Stimulated activated CD8-positive, alpha-beta memory T cell treated with anti-CD3 and anti-CD28 coated beads, Interleukin-7, amount 100 ng/mL, for 1 hour (primary cell): ENCODE measurements at places on chromosomes 3 and 15.

GRCh38 chr15:33608714-33609113 is 297.9 kb downstream of the RYR3 start:
- DNase-seq = no peak

DNA sequence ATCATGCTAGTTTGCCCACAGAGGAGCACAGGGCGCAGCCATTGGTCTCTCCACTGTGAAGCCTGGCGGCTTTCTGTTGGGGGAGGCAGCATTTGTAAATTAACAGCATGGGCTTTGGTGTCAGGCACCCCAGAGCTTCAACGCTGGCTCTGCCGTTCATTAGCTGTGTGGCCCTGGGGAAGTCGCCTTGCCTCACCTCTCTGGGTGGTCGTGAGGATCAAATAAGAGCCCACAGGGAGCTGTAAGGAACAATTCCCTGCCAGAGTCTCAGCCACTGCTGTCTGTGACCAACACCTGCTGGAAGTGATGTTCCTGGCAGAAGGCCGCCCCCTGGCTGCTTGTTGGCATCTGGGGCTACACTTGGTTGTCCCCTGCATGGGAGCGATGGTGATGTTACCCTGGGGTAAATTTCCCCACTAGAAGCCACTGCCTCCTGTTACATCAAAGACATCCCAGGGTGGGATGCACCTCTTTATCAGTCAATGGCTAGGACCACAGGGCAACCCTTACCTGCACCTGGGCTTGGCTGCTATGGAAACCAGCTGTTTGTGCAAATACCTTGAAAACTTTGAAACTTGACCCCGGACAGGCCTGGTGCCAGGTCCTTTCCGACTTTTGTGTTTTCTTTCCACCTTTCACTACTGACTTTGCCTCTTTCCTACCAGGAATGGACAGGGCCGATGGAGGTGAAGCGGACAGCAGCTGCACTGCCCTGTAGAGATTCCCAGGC is 36.9 kb downstream of the DNASE1L3 start:
- DNase-seq = no peak

GRCh38 chr15:63165166-63165859 is 8.0 kb upstream of the RPS27L start:
- DNase-seq = no peak

- no peak for DNase-seq
Observed at GRCh38 chr15:67156426-67156825, 91.0 kb downstream of the SMAD3 start.

GRCh38 chr3:191076903-191077552 is 122.0 kb upstream of the OSTN start:
- DNase-seq = no peak

- no peak for DNase-seq
Observed at GRCh38 chr15:42628761-42629160, 53.4 kb downstream of the STARD9 start.

- DNase-seq = no peak
Observed at GRCh38 chr15:96422125-96422524, 91.6 kb downstream of the NR2F2 start.

- no peak for DNase-seq
Observed at GRCh38 chr15:42057799-42058646, 36.3 kb downstream of the PLA2G4D start.

- DNase-seq = no peak
Observed at GRCh38 chr3:136657526-136657925, 94.7 kb downstream of the STAG1 start.

DNA sequence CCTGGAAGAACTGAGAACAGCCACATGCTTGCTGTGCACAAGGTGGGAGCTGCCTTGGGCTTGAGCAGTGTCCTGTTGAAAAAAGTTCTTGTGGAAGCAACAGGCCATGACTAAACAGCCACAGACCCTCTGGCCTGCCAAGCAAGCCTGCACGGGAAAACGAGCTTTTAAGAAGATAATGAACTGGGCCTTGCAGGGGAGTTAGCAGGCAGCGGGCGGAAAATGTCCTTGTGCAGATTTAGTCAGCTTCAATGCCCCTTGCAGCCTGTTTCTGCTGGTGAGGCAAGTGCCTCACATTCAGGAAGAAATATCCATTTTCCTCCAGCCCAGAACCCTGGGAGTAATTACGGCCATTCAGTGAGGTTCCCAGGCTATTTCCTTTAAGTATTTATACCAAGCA is 126.2 kb upstream of the KLHL25 start:
- no peak for DNase-seq

DNA sequence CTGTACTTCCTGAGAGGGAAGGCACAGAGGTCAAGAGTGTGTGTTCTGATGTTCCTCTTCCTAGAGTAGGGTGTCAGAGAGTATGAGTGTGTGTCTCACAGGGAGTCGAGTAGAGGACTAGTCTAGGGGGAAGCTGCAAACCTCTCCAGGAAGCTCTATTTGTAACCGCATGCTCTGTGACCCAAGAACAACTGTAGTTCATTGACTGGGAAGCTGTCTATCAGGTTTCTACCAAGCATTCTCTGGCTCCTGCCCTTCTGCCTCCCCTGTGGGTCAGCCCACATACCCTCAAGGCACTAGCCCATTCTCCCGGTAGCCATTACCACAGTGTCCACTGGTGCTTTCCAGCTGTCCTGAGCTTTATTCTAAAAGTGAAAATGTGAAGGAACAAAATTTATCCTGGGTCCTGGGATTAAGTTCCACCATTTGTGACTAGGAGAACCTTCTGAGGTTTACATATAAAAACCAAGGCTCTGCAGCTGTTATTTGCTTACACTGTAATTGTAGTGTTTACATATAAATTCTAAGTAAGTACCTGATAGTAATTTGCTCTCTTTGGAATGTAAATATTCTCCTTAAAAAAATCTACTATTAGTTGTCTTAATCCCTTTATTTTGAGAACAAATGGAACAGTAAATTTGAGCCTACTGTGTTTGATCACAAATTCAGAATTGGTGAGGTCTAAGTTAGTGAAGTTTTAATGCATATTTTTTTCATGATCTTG is 40.7 kb downstream of the MYRIP start:
- DNase-seq = no peak

DNA sequence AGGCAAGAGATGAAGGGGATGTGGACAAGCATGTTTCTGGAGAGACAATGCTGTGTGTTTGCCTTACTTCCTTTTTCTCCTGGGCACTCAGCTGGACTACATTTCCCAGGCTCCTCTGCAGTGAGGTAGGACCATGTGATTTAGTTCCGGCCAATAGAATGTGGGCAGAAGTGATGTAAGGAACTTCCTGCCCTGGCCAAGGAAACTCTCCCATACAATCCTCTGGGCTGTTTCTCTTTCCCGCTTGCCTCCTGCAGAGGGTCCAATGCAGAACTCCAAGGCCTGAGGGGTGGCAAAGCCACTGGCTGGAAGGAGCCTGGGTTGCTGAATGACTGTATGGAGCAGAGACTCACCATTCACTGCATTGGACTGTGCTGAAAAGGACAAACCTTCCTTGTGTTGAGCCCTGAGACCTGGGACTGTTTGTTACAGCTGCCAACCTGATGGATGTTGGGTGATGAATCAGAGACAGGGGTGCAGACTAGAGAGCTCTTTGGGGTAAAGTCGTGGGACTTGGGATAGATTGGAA is 82.7 kb upstream of the SLC6A6 start:
- DNase-seq = no peak

- no peak for DNase-seq
Observed at GRCh38 chr15:82751308-82751707, 41.6 kb upstream of the AP3B2 start.

DNA sequence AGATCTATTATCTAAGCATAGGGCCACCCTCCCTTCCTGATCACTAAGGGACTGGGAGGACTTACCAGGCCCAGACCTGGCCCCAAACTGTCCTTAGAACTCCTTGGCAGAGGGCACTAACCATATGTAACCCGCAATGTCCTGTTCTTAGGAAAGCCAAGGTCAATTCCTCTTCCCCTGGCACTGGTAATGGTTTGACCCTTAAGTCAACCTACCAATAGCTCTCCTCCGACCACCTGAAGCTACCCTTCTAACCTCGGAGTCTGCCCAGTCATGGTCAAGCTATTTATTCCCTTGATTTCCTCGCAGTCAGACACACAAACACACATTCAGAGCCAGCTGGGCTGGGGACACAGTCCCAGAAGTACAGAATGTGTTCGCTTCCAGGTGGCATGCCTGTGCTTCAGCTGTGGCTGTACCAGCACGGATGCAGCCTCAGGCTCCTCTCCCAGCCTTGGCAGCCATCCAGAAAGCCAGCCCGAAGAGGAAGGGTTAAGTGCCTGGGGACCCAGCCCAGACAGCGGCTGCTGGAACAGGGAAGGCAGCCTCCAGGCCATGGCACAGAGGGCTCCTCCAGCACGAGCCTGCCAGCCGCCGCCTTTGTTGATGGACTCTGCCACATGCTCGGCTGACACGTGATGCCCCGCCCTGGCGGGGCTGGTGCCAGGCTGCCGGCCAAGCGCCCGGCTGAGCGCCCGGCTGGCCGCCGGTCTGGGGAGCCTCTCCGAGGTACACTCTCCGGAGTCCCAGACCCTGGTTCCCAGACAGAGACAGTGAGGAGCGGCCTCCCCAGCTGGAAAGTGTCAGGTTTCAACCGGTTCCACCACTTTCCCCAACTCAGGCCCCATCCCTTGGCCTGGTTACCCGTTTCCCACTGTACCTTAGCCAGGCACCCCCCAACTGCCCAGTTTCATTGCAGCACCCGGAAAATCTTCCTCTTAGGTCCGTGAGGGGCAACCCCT is 5.5 kb downstream of the BMF start:
- DNase-seq = no peak

DNA sequence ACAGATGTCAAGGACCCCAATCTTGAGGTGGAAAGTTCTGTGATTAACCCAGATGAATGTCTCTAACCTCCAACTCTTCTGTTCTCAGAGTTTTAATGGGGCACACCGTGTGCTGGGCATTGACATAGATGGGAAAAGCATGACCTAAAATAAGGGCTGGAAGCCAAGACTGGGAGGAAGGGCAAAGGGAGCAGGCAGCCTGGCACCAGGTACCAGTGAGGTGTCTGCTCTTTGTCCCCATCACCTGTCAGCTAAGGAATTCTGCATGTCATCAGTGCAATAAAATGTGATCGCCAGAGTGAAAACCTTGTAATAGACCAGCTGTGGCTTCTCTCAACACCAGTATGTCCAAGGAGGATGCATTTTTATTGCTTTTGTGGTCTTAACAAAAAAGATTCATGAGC is 143.5 kb upstream of the TPM1 start:
- no peak for DNase-seq

- peak; percentile 82 for DNase-seq
Observed at GRCh38 chr3:49104427-49105291, at the start of gene QARS1. Gene QARS1, minus strand, starts transcription at chr3:49104757. Its CDS starts 24 bp downstream, at chr3:49104733.

- DNase-seq = no peak
Observed at GRCh38 chr3:137972396-137972795, 37.6 kb upstream of the CLDN18 start.

GRCh38 chr3:65342084-65342683 is 654.4 kb upstream of the ADAMTS9 start:
- no peak for DNase-seq

DNA sequence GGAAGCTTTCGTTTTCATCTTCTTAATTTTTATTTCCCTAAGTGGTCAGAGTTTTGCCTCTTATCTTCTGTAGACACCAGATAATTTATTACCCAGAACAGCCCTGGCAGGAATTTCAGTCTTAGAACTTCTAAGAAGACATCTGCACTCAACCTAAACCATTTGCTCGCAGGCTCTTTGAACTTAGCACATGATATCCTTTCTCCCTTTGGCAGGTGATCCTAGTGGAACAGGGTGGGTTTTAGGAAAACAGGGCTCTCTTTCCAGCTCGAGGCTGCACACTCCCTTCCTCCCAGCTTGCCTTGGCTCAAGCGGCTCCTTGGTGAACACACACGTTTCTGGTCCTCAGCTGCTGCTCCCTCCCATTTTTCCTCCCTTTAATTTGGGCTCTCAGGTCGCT is 116.5 kb downstream of the THSD4 start:
- DNase-seq = no peak

- DNase-seq = no peak
Observed at GRCh38 chr3:192564611-192565010, 162.7 kb downstream of the FGF12 start.

DNA sequence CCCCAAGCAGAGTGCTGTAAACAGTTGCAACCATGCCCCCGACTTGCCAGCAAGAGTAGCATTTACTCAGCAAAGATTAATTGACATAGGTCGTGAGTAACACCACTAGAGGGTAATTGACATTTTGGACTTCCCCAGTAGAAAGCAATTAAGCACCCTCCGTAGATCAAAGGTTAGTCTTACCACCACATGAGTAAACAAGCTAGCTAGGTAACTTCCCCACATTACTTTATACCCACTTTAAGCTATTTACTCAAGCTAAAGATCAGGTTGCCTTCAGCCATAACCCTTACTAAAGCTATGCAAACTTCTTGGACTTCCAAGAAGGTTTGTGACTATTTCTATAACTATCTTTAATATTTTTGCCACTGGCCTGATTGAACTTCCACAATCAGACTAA is 1072.7 kb downstream of the OTOL1 start:
- DNase-seq = no peak

DNA sequence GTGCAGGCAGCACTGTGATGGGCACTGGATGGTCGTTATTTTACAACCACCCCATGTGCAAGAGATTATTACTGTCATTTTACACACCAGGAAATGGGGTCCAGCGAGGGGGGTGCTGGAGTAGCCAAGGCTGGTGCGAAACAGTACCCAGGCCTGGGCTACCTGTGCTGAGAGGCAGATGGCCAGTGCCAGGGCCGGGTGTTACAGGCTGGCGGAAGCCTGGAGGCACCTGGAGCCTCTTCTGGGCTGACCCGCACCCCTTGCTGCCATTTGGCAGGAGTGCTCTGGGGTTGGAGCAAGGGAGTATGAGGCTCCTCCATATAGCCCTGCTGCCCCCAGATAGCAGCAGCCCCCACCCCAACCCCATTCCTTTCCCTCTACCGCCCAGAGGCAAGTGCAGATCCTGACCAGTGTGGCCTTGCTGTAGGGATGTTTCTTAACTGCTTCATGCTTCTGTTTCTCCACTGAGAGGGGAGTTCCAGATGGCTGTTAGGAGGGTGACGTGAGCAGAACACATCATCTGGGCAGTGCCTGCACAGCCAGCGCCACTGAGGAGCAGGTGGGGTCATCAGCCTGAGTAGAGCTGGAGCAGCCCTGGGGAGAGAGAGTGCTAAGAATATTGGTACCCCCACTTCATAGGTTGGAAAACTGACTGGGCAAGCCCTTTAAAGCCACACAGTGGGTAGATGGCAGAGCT is 15.3 kb downstream of the SNX33 start:
- DNase-seq = no peak

- DNase-seq = no peak
Observed at GRCh38 chr3:139561255-139561817, 21.8 kb upstream of the RBP1 start.

GRCh38 chr3:72376956-72377710 is 471.1 kb downstream of the SHQ1 start:
- DNase-seq = no peak
